ENCODE measurements at places on chromosomes 5 and 9.

DNA sequence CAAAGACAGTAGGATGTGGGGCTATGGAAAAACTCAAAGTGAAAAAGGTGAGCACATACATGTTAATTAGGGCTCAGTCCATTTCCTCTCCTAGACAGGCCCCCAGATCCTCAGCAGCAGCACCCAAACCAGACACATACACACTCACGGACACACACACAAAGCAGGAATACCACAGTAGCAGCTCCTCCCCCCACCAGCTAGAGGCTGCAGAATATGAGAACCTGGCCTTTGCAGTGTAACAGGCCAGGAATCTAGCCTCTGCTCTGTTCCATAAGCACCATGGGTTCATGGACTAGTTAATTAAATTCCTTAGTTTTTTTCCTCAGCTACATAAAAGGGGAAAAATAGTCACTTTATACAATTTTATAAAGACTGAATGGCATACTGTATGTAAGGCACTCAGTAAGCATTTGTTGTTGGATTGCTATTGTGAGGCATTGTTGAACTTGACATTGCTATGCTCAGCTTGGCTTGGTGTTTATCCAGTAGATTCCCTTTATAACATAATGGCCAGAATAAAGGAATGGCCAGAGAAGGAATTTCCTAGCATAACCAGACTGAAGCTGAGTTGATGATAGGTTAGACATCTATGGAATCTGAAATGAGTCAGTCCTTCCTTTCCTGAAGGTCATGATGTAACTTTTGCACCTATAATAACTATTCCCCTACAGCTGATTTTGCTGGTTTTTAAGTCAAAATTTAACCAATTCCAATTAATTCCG is 186.8 kb downstream of the SEMA5A start:
- DNase-seq, result no peak

- peak; percentile 2 for DNase-seq
Observed at GRCh38 chr5:8341406-8341805, 472.5 kb downstream of the MTRR start.

DNA sequence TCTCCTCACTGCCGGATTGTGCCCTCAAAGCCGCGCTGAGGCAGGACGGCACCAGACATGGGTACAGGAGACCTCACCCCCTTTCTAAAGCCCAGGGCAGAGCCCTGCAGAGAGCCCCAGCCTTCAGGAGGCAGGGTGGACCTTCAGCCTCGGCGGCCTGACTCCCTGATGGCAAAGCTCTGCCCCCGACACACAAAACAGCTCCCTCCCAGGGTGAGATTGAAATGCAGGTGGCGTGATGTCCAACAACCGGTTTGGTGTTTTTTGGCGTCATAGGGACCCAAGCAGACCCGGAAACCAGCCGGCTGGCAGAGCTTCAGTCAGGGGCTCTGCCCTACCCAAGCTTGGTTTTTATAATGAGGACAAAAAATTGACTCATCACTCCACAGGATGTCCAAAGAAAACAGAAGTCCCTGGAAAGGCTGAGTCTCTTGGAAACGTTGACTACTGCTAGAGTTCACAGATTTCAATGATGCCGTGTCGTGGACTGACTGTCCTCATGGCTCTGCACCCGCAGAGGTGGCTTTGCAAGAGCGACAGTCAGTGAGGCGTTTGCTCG is 275.2 kb upstream of the IRX1 start:
- DNase-seq, result peak; percentile 28

DNA sequence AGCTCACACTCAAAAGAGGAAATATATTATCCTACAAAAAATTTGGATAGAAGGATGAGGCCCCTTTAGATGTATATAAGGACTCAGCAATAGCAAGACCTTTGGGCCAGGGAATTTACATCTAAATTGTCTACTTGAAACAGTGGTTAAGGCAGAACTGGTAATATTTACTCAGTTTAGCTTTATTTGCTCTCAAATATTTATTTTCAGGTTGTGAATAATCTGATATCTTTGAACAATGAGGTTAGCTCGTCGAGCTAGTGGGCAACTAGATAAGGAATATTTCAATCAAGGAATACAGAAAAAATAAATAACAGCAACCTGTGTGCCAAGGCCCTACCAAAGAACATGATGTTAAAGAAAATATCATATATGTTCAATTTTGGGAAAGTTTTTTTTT is 966.3 kb downstream of the DTWD2 start:
- DNase-seq, result no peak

DNA sequence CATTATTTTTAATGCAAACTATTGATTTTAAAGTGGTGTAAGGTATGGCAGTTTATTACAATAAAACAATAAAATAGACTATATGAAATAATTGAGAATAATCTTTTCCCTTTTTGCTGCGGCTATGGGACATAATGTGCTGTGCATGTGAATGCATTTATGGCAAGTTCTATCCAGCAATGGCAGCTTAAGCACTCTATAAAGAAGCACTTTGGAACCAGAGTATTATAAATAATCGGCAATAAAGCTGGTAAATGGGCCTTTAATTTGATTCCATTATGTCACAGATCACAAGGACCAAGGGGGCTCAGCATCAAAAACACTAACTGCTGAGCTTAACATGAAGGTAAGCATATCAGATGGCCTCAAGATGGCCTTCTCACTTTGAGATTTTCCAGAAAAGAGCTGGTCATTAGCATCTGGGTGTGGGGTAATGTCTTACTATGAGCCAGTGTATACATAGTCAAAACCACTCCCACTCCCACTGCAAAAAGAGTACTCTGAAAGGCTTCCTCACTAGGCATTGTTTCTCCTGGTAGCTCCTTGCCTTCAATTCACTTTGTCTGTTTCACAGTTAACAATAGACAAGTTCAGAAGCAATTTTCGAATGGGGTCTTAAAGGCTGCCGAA is 97.1 kb upstream of the ASTN2 start:
- no peak for DNase-seq

DNA sequence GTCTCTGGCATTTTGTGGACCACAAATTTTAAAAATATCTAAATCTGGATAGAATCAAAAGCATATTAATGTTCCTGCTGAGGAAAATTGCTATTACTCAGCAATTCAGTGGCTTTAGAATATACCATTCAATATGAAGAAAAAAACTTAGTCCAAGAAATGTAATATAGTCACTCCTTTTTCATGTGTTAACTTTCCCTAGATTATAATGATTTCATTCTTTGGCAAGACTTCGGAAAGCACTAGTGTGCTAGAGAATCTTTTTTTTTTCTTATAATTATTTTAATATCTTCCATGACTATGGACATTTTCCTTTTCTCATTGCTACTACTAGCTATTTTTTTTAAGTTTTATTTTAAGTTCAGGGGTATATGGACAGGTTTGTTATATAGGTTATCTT is 102.4 kb upstream of the FAM174A start:
- DNase-seq, result no peak
